ENCODE measurements at places on chromosomes 2 and 18. TPM values are rescaled to one million over a fixed set of nuclear protein-coding genes. Genes with fewer than 3 reads are reported as not detected.

Gene HOXD13
- polyA plus RNA-seq, result 9.8 TPM

Gene POTEF
- not detected for polyA plus RNA-seq

DNA sequence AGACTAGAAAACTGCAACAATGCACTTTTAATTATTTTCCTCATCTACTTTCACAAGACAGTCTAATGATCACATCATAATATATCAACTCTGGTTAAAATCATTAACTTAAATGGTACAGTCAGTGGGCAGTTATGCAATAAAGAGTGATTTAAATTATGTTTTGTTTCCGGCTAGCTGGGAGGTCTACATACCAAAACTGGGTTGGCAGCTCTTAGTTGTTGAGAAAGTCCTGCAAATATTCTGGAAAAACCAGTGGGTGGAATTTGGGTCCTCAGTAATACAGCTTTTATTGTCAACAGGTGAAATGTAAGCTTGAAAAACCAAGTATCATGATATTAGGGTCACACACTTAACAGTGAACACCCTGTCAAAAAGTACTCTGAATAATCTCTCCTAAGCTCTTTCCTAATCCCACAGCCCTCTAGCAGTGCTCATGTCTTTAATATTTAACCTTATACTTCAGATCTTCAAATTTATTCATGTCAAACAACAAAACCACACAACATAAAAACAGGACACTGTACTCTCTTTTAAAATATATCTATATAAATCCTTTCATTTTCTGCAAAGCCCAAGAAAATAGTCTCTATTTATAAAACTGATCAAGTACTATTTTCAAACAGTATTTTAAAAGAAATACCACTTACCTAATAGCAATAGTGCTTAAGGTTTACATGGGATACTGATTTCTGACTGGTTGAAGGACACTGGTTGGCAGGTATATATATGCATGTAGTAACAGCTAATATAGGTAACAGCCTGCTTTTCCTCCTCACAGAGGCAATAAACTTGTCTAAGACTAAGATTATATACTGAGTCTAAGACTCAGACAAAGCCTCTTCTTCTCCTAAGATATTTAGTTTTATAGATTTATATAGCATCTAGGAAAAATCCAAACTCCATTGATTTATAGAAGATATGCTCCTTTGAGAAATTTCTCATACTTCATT lies 103.8 kb downstream of the GAREM1 start:
- no peak for DNase-seq

GRCh38 chr2:126224776-126225175 lies 431.2 kb upstream of the GYPC start:
- DNase-seq, result no peak

DNA sequence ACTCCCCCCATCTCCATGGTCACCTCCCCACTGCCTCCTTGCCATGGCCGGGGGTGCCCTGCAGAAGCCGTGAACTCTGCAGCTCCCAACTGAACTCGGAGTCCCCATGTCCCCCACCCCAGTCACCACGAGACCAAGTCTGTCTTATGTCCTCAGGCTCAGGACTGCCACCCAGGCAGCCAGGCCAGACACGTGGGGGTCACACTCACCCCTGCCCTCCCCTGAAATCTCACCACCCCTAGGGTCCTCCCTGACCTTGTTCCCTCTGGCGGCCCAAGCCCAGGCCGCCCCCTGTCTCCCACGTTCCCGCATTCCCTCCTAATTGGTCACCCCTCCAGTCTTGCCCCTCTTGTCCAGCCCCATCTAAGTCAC lies 11.0 kb downstream of the AQP12A start:
- DNase-seq, result no peak

GRCh38 chr2:96888072-96889011 lies 18.5 kb upstream of the SEMA4C start:
- DNase-seq, result no peak

- no peak for DNase-seq
These were observed 777 bp downstream of the MOCOS start for GRCh38 chr18:36187826-36188721.

- DNase-seq, result peak; percentile 54
These were observed 441.5 kb upstream of the POU3F3 start for GRCh38 chr2:104412384-104412783.

GRCh38 chr18:34221971-34222306 lies 2.8 kb downstream of the NOL4 start:
- peak; percentile 87 for DNase-seq

DNA sequence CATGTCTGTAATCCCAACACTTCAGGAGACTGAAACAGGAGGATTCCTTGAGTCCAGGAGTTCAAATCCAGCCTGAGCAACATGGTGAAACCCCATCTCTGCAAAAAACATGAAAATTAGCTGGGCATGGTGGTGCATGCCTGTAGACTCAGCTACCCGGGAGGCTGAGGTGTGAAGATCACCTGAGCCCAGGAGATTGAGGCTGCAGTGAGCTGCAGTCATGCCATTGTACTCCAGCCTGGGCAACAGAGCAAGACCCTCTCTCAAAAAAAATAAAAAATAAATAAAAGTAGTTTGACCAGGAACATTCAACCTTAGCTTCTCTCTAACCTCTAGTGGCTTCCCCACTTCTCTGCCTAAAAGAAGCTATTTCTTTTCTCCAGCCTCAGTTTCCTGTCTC lies 23.8 kb downstream of the SH3BP4 start:
- DNase-seq, result no peak
